ENCODE measurements at places on chromosomes 12 and 14. TPM values are rescaled to one million over a fixed set of nuclear protein-coding genes. Genes with fewer than 3 reads are reported as not detected.

The ETFBKMT gene
- polyA plus RNA-seq = 2.8 TPM

The AGAP2 gene
- 0.87 TPM for polyA plus RNA-seq

The KRT83 gene
- not detected for polyA plus RNA-seq

The ART4 gene
- polyA plus RNA-seq = 0.63 TPM

The RIC8B gene
- polyA plus RNA-seq = 8.5 TPM

The REP15 gene
- 0.80 TPM for polyA plus RNA-seq

The RFX4 gene
- polyA plus RNA-seq = 0.05 TPM

The ANAPC7 gene
- 35.1 TPM for polyA plus RNA-seq

DNA sequence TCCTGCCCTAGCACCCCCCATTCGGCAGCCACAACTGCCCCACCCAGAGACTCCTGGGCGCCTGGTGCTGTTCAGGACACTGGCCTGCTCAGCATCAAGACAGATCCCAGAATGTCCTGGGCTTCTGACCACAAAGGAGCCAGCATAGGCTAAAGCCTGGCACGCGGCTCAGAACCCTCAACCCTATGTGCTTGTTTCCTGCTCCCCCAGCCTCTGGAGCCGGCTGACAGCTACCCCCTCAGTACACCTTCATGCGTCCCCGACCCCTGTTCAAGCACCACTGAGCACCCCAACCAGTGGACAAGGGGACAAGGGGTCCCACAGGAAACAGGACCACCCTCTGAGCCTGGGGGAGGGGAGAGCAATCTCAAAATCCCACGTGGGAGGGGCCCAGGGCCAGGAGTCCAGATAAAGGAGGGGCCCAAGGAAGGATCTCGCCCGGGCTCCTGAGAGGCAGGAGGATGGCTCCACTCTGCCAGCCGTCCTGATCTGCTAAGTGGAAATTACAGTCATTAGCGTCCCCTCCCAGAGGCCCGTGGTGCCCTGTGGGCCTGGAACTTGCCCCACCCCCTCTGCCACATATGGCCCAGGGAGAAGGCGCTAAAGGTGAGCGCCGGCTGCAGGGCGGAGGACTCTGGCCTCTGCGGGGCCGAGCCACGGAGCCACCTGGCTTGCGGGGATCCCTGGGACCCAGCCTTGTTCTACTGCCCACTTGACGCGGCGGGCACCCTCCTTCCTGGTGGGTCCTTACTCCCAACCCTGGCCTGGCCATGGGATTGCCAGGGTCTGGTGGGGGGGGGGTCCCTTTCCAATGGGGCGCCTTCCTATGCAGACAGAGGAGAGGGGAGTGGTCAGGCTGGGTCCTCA, 27.2 kb upstream of the GPR132 start:
- DNase-seq = peak; percentile 53

- no peak for DNase-seq
Observed at GRCh38 chr14:101876555-101876938, 87.8 kb upstream of the DYNC1H1 start.

- no peak for DNase-seq
Observed at GRCh38 chr14:68634332-68634731, 158.5 kb downstream of the ZFP36L1 start.

DNA sequence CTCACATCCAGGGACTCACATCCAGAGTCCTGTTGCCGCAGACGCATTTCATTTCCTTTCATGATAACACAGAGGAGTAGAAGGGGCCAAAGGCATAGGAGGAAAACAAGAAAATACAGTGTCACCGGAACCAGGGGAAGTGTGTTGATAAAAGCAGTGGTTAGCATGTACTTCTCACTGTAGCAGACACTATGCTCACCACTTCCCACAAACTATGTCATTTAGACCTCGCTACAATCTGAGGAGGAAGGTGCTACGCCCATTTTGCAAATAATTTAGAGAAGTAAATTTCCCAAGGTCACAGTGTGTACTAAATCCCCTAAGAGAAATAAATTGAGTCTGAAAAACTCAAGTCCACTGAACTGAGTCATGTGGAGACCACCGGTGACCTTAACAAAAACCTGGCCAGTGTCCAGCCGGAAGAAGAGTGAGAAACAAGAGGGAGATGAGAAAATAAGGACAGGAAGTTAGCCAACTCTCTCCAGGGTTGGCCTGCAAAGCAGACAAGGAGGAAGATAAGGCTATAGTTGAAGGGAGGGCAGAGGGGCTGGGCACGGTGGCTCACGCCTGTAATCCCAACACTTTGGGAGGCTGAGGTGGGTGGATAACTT, 25.8 kb upstream of the TMCC3 start:
- DNase-seq = no peak

DNA sequence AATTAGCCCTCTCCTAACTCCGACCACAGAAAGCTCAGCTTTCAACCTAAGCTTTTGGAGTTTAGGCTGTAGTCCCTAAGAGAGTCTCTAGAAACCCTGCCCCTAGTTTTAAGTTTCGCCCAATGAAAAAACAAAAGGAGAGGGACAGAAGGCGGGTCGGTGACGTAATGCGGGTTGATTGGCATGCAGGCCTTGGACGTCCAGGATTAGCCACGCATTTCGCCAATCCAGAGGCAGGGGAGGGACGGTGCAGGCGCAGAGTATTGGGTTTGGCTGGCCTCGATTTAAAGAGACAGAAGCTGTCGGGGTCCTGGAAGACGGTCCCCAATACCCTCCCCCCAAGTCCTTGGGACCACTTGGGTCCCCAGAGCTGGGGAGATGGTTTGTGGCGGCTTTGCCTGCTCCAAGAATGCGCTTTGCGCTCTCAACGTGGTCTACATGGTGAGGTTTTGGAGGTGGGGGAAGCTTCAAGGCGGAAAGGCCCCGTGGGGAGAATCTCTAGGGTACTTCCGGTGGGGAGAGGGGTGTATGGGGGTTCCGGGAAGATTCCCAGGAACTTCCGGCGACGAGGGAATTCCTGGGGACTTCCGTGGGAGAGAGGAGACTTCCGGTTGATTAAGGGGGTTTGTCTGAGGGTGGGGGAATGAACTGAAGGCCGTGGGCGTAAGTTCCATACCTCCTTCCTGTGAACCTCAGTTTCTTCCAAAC, at the start of gene TSPAN31:
Gene TSPAN31 (plus strand): TSS at position 263 of the 708 bp plus-strand sequence. CDS start 116 bp downstream, at position 379.
- DNase-seq = peak; percentile 87

DNA sequence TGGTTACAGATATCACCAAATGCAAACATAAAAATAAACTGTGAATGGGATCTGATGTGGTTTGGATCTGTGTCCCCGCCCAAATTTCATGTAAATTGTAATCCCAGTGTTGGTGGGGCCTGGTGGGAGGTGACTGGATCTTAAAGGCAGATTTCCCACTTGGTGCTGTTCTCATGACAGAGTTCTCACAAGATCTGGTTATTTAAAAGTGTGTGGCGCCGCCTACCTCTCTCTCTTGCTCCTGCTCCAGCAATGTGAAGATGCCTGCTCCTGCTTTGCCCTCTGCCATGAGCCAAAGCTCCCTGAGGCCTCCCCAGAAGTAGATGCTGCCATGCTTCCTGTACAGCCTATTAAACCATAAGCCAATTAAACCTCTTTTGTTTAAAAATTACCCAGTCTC, 47.8 kb downstream of the SLC25A21 start:
- DNase-seq = no peak

- no peak for DNase-seq
Observed at GRCh38 chr14:65016471-65016870, 29.8 kb downstream of the FNTB start.

GRCh38 chr14:76771437-76771980, 10.2 kb downstream of the VASH1 start:
- no peak for DNase-seq

GRCh38 chr12:4147031-4147481, 126.5 kb upstream of the CCND2 start:
- no peak for DNase-seq

- DNase-seq = no peak
Observed at GRCh38 chr12:56241424-56242303, 11.8 kb downstream of the SLC39A5 start.

DNA sequence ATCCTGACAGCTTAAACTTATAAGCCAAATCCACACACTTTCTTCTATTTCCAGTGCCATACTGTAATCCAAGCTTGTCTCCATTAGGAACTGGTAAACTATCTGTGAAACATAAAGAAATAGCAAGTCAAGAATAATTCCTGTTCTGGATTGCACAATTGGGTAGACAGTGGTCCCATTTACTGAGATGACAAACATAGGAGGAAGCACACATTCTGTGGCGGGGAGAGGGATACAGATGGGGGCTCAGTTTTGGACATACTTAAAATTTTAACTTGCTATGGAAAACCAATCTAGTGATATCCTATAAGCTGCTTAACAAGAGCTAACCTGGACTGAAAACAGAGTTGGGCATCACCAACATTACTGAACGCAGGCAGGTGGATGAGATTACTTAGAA, 16.3 kb downstream of the MAP4K5 start:
- DNase-seq = no peak

GRCh38 chr12:104749545-104749944, 208.5 kb downstream of the SLC41A2 start:
- DNase-seq = no peak

- DNase-seq = no peak
Observed at GRCh38 chr14:76710056-76711010, 50.9 kb upstream of the VASH1 start.

DNA sequence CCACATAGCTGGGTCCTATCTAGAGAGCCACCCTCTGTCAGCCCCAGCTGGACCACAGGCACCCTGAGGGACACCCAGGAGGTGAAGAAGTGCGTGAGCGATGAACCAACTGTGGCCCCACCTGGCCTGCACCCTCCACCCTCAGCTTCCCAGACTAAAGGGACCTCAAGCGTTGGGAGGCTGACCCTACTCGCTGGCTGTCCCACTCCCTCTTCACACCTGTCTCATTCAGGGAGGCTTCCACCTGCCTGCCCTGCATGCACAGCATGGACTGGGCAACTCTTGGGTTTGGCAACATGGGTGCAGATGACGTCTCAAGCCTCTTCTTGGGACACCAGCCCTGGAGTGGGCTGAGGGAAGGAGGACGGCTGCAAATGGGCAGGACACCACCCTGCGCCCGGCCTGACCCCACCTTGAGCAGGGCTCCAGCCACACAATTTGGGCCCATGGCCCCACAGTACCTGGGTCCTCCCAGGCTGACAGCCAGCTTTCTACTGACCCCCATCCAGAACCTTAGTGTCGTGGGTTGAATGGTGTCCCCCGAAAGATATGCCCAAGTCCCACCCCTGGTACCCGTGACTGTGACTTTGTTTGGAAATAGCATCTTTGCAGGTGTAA, 2.1 kb downstream of the TMEM179 start:
- DNase-seq = no peak
